ENCODE measurements at places on chromosomes 16 and 17. TPM values are rescaled to one million over a fixed set of nuclear protein-coding genes. Genes with fewer than 3 reads are reported as not detected.

DNA sequence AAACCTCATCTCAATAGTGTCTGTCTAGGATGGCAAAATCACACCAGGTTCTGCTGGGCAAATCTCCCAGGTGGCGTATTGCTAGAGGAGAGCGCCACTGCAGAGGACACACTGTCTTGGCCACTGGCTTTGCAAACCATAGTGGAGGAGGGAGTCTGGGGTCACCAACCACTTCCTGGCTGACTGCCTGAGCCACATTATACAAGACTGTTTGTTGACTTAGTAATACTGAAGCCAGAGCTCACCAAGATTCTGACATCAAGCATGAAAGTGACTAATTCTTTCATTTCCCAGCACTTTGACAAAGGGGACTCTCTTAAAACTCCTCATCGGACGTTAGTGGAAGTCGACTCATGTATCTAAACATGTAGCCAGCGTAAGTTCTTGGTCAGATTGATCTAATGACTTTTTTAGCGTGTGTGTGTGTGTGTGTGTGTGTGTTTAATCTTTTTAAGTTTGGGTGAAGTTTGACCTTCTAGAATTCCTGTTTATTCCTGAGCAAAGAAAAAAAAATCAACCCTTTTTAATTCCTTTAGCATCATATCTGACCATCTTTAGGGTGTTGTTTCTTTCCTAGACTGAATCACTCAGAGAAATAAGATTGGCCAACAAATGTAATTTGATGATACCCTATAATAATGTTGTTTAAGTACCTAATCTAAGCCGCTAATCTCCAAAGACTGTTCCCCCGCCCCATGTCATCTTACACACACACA, 13.7 kb downstream of the PITPNC1 start:
- H3K4me1 ChIP-seq = no peaks in the 10 kb centered on the region
- H3K27ac ChIP-seq = no peak overlapping the region
- no peak overlapping the region for H3K4me3 ChIP-seq
- no peaks in the 10 kb centered on the region for H3K27me3 ChIP-seq

GRCh38 chr17:67500261-67500660, 123.2 kb downstream of the PITPNC1 start:
- no peak for DNase-seq
- H3K36me3 ChIP-seq = no peaks in the 10 kb centered on the region
- no peaks in the 10 kb centered on the region for H3K27me3 ChIP-seq
- H3K27ac ChIP-seq = no peak overlapping the region

GRCh38 chr16:85372627-85373372, 240.3 kb upstream of the GSE1 start:
- H3K27me3 ChIP-seq = peaks cover 4% of the 10 kb centered on the region
- no peak overlapping the region for H3K27ac ChIP-seq

CNTNAP4 gene
- not detected for total RNA-seq

- H3K4me3 ChIP-seq = no peak overlapping the region
- DNase-seq = no peak
- H3K36me3 ChIP-seq = no peaks in the 10 kb centered on the region
Measured at GRCh38 chr17:21454441-21454840, 78.3 kb downstream of the KCNJ12 start.

- no peak overlapping the region for H3K4me3 ChIP-seq
- no peaks in the 10 kb centered on the region for H3K4me1 ChIP-seq
- DNase-seq = no peak
Measured at GRCh38 chr17:17305281-17305801, 2.2 kb downstream of the NT5M start.

DNA sequence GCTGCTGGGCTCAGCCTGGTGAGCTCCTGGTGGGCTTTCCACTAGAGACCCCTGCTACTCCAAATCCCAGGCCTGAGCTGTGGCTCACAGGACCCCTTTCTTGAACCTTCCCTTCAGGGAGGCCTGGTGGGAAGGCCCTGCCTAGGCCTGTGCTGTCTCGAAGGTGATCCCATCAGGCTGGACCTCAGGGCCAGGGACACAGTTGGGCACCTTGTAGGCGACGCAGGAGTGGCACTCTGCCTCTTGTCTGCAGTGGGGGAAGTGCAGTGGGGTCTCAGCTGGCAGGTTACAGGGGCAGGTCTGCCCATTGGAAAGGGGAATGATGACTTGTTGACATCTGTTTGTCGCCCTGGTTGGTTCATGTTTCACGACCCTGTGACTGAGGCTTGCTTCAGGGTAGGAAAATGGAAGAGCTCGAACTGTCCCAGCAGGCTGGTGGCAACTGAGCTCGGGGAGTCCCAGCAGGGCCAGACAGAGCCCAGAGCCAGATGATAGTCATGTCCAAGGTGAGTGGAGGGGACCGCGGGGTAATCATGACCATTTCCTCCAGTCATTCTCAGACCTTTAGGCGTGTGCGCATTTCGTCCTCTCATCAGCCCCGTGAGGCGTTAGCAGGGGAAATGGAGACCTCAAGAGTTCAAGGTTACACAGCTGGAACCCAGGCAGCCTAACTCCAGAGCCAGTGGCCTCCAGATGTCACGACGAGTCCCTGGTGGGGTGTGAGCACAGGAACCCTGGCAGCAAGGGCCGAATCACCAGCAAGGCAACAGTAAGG, 11.3 kb downstream of the CMIP start:
- no peak overlapping the region for H3K4me3 ChIP-seq
- H3K27me3 ChIP-seq = no peaks in the 10 kb centered on the region
- DNase-seq = no peak
- peaks cover 11% of the 10 kb centered on the region for H3K4me1 ChIP-seq

GRCh38 chr17:74758848-74759168, 10.4 kb downstream of the NHERF1 start:
- no peak for DNase-seq
- peak overlapping the region; percentile 89 for H3K27ac ChIP-seq
- no peaks in the 10 kb centered on the region for H3K36me3 ChIP-seq
- H3K4me3 ChIP-seq = no peak overlapping the region
- H3K4me1 ChIP-seq = peaks cover 66% of the 10 kb centered on the region

HOXB7 gene
- total RNA-seq = not detected

SRSF2 gene
- total RNA-seq = 329 TPM

- H3K4me1 ChIP-seq = peaks cover 24% of the 10 kb centered on the region
- DNase-seq = no peak
- H3K4me3 ChIP-seq = peak overlapping the region; percentile 52
- H3K36me3 ChIP-seq = no peaks in the 10 kb centered on the region
- H3K27me3 ChIP-seq = no peaks in the 10 kb centered on the region
Measured at GRCh38 chr16:3881499-3881990, 1.0 kb upstream of the CREBBP start.

- no peaks in the 10 kb centered on the region for H3K27me3 ChIP-seq
- no peaks in the 10 kb centered on the region for H3K4me1 ChIP-seq
- DNase-seq = no peak
- no peaks in the 10 kb centered on the region for H3K36me3 ChIP-seq
Measured at GRCh38 chr17:54849660-54850059, 51.0 kb upstream of the TOM1L1 start.

CCL3 gene
- not detected for total RNA-seq

GRCh38 chr16:23508589-23509440, 1.5 kb downstream of the GGA2 start:
- no peaks in the 10 kb centered on the region for H3K36me3 ChIP-seq
- H3K27me3 ChIP-seq = no peaks in the 10 kb centered on the region
- H3K4me1 ChIP-seq = peaks cover 45% of the 10 kb centered on the region
- peak; percentile 73 for DNase-seq
- no peak overlapping the region for H3K27ac ChIP-seq

Data from neural progenitor cell (in vitro differentiated cells).